Femur (tissue), 1 donor: ENCODE measurements at places on chromosomes 5 and 9.

GRCh38 chr5:103821361-103821760, 258.8 kb upstream of the NUDT12 start:
- DNase-seq: no peak

DNA sequence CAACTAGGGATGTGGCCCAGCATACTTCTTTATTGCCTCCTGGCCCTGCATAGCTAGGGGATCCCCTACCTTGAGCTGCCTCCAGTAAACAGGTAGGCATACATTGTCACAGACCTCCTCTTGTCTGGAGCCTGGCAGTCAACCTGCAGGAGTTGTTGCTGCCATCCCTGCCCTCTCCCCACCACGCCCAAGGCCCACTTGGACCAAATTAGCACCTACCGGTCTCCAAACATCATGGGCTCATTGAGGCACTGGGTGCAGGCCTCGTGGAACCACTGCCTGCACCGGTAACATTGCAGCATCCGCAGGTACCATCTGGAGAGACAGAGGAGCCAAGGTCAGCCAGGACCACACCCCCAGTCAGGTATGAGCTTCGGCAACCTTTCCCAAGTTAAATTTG, 10.3 kb downstream of the PHF19 start:
- DNase-seq: no peak

- DNase-seq: no peak
Measured at GRCh38 chr9:92950359-92950955, 3.1 kb downstream of the FGD3 start.

GRCh38 chr9:126982215-126983002, 67.8 kb downstream of the RALGPS1 start:
- no peak for DNase-seq

- no peak for DNase-seq
Measured at GRCh38 chr5:132147663-132148062, 74.1 kb downstream of the CSF2 start.

DNA sequence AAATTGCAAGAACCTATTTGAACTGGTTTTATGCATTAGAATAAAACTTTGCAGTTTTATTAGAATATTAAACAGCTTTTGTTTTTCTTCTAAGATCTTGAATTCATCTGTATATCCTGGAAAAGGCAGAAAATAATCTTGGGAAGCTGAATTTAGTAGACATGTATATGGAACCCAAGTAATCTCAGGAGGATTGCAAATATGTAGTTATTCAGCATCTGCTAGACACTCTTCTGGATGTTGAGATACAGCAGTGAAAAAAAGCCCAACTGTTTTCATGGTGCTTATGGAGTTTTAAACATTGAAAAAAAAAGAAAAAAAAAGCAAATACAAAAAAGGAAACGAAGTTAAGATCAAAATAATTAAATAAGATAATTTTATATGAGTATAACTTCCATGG, 922.2 kb upstream of the SEMA6A start:
- DNase-seq: no peak

DNA sequence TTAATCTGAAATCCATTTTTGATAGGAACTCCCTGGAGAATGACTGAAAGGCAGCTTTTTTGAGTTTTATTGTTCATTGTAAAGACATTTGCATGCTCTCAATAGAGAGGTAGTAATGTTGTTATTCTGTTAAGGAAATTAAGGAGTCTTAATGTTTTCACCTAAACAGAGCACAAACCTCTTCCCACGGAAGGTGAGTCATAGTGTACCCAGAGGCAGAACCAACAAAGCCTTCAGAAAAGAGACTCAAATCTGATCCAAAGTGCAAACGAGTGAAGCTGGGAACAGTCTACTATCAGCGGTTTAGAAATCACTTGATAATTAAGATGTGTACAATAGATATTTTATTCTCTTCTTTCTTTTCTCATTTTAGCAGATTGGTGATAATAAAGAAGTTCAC, 470.5 kb downstream of the PLK2 start:
- DNase-seq: no peak

GRCh38 chr5:136034492-136034891, 5.7 kb downstream of the TGFBI start:
- DNase-seq: no peak

GRCh38 chr9:135086597-135087488, 625 bp upstream of the OLFM1 start:
- DNase-seq: no peak
